ENCODE measurements at places on chromosomes 5 and 9. TPM values are rescaled to one million over a fixed set of nuclear protein-coding genes. Genes with fewer than 3 reads are reported as not detected.

Gene LECT2
- total RNA-seq = not detected

Gene ZDHHC11
- 11.3 TPM for total RNA-seq

DNA sequence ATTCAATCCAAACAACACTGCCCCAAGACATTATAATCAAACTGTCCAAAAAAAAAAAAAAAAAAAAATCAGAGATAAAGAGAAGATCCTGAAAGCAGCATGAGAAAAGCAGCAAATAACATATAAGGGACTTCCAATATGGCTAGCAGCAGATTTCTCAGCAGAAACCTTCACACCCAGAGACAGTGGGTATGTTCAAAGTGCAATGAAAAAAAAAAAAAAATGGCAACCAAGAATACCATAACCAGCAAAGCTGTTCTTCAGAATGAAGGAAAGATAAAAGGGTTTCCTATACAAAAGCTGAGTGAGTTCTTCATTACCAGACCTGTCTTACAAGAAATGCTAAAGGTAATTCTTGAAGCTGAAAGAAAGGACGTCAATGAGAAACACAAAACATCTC, 32.1 kb downstream of the UBTD2 start:
- no peak for DNase-seq

GRCh38 chr9:114718801-114719221, 36.8 kb upstream of the TEX48 start:
- no peak for DNase-seq

Measured in breast epithelium (tissue), 4 donors.